ENCODE measurements at places on chromosomes 11 and 22.

- no peak for DNase-seq
Measured at GRCh38 chr11:3849297-3849874, 6.1 kb upstream of the STIM1 start.

GRCh38 chr11:9250139-9250582, 15.0 kb downstream of the DENND5A start:
- no peak for DNase-seq

DNA sequence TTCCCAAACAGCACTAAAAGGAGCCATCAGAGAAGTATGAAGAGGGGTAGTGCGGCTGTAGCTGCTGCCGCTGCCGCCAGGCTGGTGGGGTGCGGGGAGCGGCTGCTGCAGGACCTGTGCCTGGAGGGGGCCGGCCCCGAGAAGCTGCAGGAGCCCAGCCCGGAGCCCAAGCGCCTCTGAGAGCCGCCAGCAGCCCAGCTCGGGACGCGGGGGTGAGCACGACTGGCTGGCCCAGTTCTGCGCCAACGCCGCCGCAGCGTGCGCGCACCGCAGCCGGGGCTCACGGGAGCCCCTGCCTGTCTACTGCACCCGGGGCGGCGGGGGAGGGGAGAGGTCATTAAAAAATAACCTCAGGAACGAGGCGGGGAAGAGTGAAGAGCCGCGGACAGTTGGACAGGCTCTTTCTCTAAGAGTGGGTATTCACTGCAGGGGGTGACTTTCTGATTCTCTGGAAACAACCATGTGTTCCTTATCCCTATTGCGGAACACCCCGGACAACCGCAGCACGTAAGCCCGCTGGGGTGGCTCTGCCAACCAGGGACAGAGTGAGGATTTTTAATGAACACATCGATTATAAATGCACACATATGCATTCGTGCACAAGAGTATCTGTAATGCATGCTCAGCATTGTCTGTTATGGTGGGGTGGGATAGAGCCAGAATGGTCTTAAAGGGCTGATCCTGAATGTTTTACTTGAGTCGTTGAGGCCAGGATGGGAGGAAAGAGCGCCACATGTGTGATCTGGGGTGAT, 453 bp downstream of the GAS2 start:
- DNase-seq = no peak

GRCh38 chr11:127627204-127627603, 626.6 kb upstream of the KIRREL3 start:
- no peak for DNase-seq

GRCh38 chr11:68767672-68768071, 16.4 kb upstream of the TESMIN start:
- no peak for DNase-seq
